ENCODE measurements at places on chromosomes 11 and 22.

GRCh38 chr22:30206944-30207343 is 39.6 kb downstream of the LIF start:
- peak; percentile 99 for DNase-seq

DNA sequence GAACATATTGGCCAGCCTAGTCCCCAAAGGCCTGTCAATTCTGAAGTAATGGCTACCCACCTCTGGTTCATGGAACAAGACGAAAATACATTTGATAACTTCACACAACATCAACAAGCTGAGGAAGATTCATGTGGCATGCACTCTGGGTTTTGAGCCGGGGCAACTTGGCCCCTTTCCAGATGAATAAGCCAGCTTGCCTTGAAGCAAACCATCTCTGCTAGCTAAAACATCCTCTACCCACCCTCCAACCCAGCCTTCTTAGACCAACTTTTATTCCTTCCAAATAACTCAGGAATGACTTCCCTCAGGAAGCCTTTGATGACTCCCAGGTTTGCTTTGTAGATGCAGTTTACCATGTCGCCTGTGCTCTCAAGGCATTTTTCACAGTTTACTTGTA is 94.4 kb downstream of the SLC1A2 start:
- peak; percentile 64 for DNase-seq

- DNase-seq, result no peak
Measured at GRCh38 chr22:21444701-21445436, 22.3 kb upstream of the TMEM191C start.

GRCh38 chr22:42338479-42338878 is 68.0 kb upstream of the TCF20 start:
- peak; percentile 38 for DNase-seq

DNA sequence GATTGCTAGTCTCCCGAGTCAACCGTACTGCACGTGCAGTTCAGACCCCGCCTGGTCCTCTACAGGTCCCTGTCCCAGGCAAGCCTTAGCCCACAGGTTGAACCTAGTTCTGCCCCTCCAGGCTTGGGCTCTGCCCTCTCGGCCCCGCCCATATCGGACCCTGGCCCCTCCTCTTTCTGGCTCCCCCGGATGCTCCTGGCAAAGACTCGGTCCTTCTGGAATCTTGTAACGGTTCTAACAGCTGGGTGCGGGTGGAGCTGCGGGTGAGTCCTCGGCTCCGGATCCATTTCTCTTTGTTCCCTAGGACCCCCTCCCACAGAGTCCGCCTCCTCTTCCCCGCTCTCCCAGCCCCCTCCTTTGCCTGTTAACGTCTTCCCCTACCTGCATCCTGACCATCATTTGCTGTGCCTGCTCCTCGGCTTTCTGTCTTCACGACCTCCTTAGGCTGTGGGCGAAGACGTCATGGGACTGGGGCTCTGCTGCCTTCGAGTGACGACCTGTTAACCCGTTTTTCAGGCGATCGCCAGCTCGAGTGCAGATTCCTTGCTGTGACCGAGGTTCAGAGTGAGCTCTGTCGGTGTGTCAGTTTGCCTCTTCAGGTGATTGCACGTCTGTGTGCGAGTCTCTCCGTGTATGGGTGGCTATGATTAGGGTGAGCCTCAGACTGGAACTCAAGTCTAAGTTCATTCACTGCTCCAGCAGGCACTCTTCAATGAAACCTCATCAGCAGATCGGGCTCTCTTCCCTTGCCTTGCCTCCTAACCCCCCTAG is at the start of gene DNHD1:
TSS of gene DNHD1 (plus strand) at position 212 of the 771 bp plus-strand sequence. CDS start 936 bp downstream, outside the sequence.
- no peak for DNase-seq

- no peak for DNase-seq
Measured at GRCh38 chr11:9072626-9073176, 18.7 kb downstream of the SCUBE2 start.

DNA sequence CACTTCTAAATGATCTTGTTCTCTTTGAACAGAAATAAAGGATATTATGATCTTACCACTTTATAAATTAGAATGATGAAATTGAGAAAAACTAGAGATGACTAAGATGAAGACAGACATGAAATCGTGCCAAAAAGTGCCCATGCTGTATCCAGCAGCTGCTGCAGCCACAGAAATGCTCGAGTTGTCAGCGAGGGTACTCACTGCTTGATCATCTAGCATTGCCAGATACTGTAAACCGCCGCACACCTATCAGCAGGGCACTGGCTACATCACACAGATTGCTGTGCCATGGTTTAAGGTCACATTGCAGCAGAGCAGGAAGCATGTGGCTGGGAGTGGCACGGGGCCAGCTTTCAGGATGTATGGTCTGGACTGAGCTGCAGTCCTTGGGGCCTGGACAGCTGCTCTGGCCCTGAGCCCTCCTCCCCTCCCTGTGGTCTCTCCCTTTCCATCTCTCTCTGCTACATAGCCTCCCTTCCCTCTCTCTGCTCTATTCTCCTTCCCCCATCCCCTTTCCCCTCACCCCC is 51.0 kb upstream of the SEPTIN5 start:
- DNase-seq, result peak; percentile 93

- DNase-seq, result peak; percentile 90
Measured at GRCh38 chr11:72308226-72309073, 64.5 kb upstream of the PHOX2A start.

- DNase-seq, result no peak
Measured at GRCh38 chr11:105991888-105992287, 30.2 kb downstream of the MSANTD4 start.

- peak; percentile 63 for DNase-seq
Measured at GRCh38 chr11:13119361-13119760, 110.2 kb downstream of the RASSF10 start.

- DNase-seq, result peak; percentile 70
Measured at GRCh38 chr11:3781423-3781822, 15.9 kb downstream of the NUP98 start.

DNA sequence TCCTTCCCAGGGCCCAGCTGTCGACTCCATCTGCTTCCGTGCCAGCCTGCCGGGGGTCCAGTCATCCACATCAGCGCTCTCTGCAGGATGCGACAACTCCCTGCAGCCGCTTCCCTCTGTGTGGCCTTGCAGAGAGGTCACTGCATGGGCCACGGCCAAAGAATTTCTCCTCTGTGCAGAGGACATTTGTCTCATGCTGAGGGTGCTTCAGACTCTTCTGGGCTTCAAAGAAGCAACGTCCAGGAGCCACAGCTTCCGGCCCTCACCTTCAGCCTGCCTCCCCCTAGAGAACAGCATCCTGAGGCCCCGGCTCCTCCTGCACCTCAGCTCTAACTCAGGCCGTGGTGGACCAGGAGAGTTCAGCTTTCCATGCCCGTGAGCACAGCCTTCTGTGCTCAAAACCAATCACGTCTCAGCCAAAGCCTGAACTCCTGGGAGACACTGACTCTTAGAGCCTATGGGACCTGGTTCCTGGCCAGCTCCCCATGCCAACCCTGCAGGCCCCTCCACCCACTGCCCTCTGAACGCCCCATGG is 258.9 kb downstream of the BRD1 start:
- no peak for DNase-seq

DNA sequence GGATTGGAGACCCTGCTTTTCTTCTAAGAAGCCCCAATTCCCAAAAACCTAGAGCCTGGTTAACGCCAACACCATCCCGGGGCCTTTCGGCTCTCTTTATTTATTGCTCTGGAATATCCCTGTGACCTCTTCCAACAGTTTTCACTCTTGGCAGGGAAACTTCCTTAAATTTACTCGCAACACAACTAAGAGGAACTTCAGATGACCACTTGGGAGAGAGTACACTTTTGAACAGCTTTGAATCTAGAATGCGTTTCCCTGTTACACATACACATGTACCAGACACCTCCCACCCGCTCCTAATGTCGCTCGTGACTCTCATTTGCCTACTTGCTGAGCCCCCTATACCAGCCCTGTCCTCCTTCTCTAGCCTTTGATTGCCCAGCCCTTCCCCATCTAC is 19.4 kb downstream of the TUBA8 start:
- no peak for DNase-seq

DNA sequence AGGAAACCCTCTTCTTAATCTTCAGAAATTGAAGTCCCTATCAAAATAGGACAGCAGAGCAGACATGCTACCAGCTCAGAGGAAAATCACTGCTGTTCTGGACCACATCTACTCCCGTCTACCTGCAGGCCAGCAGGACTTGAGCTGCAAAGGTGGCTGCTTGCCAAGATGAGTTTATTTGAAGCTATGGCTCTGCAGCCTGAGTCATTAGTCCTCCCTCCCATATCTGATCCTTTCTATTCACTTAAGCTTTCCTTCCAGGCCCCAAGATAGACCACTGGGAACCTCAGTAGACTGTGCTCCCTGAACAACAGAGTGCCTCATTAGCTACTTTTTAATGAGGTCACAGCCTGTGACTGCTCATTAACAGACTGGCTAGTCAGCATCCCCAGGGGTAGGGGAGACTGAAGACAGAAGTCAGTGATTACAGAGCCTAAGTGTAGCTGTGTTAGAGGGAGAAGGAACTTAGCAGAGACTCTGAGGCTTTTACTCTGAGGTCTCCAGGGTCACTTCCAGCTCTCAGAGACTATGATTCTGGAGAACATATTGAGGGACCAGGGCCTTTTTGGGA is 6.8 kb upstream of the OR10A2 start:
- peak; percentile 86 for DNase-seq

DNA sequence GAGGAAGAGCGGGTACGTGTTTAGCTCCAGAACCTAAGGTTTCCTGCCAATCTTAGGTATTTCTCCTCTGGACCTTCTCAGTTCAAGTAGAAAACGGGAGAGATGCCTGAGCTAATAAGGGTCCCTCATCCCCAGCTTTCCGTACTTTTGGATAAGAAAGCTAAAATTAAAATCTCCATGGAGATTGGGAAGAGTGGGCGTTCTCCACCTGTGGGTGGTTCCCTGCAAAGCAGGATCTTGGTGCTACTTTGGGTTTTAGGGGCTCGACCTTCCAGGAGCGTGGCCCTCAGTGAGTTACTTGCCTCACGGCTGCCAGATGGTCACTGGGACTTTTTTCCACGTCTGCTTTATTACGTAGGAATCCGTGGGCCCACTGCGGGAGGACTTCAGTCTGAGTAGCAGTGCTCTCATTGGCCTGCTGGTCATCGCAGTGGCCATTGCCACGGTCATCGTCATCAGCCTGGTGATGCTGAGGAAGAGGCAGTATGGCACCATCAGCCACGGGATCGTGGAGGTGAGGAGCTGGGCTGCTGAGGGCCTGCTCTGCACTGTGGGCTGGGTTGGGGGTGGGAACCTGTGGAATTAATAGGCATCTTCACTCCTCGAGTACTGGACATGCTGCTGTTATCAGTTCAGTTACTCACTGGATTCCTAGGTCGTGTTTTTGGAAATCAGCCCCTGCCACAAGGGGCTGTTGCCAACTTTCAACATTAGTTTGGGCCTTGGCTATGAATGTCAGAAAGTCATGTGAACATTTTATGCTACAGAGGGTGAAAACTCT is 17.8 kb upstream of the ST14 start:
- peak; percentile 32 for DNase-seq

GRCh38 chr11:74777038-74777437 is 28.4 kb downstream of the RNF169 start:
- no peak for DNase-seq

DNA sequence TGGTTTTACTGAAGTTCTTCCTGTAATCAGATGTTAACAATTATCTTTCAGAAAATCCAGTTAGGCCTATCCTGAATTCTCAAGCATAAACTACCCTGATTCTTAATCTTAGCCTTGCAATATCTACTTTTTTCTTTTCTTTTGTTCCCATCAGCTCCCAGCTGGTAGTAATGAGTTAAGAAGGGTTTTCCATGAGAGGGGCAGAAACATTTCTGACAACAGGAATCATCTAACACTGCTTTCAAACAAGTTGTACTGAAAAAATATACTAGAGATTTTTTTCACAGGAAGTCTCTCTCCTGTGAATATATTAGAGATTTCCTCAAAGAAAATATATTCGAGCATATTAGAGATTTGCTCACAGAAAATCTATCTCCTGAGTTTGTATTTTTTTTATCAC is 3.3 kb upstream of the TRIM6 start:
- no peak for DNase-seq

- DNase-seq, result peak; percentile 43
Measured at GRCh38 chr11:94183886-94184264, 55.2 kb downstream of the PANX1 start.

Data from GM23248 (cell line).